ENCODE measurements at places on chromosomes 6 and 20.

GRCh38 chr6:124522335-124522734, 439.9 kb upstream of the RNF217 start:
- DNase-seq = no peak

- no peak for DNase-seq
These were observed 8.8 kb upstream of the RREB1 start for GRCh38 chr6:7098993-7099392.

DNA sequence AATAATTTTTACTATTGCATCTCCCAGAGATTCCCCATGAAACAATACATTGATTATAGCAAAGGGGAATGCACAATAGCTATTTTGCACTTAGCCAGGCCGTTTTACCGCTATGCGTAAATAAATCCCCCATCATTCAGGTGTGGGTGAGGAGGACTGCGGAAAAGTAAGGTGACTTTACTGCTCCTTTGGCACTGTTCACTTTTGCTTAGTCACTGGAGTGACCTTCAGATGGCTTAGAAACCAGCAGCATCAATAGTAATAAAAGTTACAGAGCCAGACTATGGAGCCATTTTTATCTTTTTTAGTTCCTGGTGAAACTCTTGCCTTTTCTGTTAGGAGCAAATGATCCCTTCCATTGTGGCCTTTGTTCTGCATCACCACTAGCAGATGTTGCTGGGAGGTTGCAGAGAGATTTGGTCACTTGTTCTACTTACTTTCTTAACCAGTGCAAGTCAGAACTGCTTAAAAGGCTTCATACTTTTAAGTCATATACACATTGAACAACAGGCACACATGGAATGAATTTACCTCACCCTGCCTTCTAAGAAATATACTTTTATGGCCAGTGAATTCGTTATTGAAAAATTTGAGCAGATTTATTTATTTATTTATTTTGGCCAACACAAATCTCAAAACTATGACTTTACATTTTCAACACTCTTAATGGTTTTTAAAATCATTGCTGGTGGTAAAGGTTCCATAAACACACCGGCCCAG, 12.1 kb upstream of the BTBD3 start:
- DNase-seq = no peak

GRCh38 chr6:22747571-22747970, 178.2 kb downstream of the HDGFL1 start:
- DNase-seq = no peak

GRCh38 chr20:37500311-37500710, 20.7 kb upstream of the NNAT start:
- DNase-seq = no peak

DNA sequence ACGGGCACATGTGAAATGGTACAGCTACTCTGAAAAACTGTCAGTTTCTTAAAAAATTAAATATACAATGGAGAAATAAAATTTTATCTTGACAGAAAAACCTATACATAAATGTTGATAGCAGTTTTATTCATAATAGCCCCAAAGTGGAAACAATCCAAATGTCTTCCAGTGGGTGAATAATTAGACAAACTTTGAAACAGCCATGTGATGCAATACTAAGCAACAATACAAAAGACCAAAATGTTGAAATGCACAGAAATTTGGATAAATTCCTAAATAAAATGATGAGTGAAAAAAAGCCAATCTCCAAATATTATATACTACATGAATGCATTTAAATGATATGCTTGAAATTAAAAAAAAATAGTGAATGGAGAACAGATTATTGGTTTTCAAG, 523.1 kb downstream of the HTR1B start:
- no peak for DNase-seq

GRCh38 chr20:32289661-32290431, 12.4 kb downstream of the KIF3B start:
- no peak for DNase-seq

DNA sequence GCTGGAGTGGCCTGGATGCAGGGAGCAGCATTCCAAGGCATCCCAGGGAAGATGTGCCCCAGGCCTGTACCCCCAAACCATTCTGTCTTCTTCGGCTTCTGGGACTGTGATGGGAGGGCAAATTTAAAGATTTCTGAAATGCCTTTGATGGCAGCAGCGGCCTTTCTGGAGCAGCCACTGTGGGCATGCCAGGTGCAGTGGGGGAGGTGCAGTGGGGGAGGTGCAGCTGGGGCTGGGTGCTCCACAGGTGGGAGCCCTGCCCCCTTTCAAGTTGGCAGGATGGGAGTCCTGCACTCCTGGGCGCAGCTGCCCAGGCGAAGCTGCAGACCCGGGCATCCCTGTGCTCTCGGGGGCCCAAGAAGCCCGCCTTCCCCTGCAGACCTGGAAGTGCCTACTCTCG, 293.5 kb upstream of the MOCS1 start:
- no peak for DNase-seq

- no peak for DNase-seq
These were observed 643.8 kb upstream of the AGPAT4 start for GRCh38 chr6:161917645-161918044.

DNA sequence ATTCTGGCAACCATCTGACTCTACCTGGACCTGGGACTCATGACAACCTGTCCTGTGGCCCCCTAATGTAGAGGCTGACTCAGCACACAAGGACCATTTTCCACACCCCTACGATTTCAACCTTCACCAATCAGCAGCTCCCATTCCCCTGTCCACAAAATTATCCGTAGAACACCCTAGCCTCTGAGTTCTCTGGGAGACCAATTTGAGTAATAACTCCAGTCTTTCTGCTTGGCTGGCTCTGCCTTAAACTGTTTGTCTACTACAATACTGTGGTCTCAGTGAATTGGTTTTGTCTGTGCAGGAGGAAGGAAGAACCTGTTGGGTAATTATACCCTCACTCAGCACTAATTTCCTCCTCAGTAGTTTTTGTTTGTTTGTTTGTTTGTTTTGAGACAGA, 99.3 kb upstream of the MRPS10 start:
- no peak for DNase-seq

DNA sequence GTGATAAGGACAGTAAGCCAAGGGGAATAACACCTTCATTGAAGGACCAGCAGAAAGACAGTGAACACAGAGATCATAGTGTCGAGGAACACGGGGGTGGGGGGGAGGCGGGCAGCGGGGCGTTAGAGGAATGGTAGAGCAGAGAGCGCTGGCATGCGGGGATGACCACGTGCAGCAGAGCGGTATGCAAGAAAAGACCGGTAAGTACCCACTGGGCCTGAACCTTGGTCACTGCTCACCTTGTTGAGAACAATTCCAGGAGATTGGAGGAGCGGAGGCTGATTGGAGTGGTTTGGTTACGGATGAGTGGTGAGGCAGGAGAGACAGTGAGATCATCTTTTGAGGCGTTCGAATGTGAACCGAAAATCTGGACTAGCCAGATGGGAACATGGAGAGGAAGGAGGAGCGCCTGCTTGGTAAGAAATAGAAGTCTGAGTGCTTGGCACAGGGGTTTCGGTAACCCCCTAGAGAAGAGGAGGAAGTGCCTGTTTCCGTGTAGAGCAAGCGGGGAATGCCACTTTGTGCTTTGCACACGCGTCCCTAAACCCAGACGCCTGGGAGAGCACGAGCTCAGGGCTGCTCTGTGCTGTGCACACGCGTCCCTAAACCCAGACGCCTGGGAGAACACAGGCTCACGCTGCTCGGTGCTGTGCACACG, 70.0 kb downstream of the FAM120B start:
- no peak for DNase-seq

DNA sequence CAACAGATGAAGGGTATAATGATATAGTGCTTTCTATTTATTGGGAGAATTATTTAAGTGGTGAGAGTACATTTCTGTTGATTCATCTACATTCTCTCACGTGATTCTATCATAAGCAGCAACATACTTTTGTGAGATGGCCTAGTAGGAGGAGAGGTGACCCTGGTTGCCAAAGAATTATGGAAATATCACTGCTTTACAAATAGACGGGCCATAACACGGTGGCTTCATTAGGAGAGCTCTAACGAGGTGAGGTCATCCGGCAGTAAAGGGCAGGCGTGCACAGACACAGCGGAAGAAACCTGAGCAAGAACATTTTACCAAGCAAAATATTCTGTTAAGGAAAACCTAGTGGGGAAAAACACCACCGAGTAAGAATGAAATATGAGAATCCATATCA, 337.4 kb upstream of the QKI start:
- DNase-seq = no peak

DNA sequence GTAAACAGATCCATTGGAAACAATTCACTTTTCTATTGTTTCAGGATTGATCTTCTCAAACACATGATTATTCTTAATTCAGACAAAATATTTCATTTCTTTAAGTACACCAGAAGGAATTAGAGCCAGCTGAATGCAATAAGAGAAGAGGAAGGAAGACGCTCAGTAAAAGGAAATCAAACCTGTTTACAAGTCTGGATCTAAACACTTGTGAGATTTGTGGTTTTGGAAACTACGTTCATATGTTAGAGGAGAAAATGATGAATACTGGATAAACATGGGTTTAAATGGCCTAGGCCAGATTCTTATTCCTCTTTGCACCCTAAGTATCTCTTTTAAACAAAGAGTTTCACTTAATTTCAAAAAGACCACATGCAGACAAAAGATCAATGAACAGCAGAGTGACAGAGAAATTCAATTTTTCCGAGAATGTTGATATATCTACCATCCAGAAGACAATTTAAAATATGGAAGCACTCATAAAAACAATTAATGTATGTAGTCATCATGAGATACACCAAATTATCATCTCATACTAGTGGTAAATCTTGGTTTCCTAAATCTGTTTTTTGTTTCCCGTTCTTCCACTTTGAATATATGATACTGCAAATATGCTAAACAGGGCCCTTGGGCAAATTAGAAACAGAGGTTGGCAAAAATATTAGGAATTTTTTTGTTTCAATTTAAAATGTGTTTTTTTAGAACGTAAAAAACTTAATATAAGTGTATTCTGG, 703.5 kb upstream of the CITED2 start:
- DNase-seq = no peak

DNA sequence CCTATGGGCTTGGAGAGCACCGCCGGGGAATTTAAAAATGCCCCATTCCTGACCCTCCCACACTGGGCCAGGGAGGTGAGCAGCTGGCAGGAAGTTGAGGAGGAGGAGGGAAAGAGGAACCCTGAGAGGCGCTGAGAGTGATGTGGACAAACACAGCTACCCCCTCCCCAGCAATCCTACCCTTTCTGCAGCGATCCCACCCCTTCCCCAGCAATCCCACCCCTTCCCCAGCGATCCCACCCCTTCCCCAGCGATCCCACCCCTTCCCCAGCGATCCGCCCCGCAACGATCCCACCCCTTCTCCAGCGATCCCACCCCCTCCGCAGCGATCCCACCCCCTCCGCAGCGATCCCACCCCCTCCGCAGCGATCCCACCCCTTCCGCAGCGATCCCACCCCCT, 111.6 kb downstream of the SYCP2 start:
- DNase-seq = no peak

GRCh38 chr20:35318502-35319157, 26.4 kb upstream of the FAM83C start:
- DNase-seq = no peak

- no peak for DNase-seq
These were observed 321.1 kb downstream of the SYNE1 start for GRCh38 chr6:152316024-152316423.

DNA sequence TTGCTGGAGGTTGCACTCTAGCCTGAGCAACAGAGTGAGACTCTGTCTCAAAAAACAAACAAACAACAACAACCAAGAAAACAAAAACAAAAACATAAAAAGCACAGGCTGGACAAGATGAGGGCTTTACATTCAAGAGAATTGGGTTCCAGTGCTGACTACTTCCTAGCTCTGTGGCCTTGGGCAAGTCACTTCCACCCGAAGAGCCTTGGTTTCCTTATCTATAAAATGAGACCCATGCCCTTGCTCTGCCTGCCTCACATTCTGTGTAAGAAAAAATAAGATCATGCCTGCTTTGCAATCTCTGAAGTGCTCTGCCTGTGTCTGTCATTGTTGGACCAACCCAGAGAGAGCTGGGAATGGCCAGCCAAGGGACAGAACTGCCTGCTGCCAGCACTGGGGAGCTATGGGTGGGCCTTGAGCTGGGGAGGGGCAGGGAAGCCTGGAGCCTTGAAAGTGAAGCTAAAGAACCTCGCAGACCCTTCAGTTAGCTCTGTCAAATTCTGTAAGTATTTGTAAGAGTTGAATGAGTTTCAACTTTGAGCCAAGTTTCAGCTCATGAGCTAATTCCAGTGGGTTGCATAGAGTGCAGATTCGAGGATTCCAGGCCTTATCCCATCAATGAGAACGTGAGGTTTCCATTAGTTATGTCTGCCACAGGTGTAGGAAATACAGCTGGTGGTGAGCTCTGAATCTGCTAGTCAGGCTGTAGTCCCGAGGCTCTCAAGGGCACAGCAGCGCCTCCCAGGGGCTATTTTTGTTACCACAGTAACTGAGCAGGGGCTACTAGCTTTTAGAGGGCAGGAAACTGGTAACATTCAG, 93.2 kb downstream of the DLGAP4 start:
- peak; percentile 5 for DNase-seq

DNA sequence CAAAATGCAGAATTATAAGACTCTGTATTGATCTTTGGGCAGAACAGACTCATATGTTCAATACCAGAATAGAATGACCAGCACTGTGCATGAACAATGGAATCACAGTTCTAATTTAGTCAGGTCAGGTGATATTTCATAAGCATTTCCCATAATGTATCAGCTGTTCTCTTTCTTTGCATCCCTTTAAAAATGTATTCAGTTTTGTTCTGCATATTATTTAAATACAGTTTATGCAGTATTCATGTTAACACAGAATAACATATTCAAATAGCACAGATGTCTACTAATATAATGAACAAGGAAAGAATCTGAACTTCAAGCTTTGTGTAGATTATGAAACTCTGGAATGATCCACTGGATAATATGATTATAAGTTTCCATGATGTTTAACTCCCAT, 128.5 kb downstream of the LAMP5 start:
- DNase-seq = no peak

- no peak for DNase-seq
These were observed 166.5 kb downstream of the SOBP start for GRCh38 chr6:107656401-107656800.

GRCh38 chr6:37699138-37699766, 1.6 kb upstream of the MDGA1 start:
- no peak for DNase-seq

- DNase-seq = no peak
These were observed 1.4 kb downstream of the CTSZ start for GRCh38 chr20:59005523-59006166.

DNA sequence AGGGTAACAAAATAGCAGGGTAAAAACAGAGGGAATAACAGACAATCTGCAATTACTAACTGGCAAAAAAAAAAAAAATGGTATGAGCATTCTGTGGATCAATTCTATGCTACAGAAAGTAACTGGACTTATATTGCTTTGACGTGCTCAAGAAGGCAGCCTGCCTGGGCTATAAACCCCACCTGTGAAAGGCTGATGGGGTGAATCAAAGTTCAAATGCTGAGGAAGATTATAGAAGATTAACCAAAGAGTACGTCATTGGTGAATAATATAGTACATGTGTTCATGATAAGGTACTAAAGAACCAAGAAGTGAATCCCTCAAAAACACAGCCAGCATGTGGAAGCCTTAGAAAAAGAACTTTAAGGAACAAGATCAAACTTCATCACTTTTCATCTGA, 441.9 kb upstream of the PTCHD4 start:
- DNase-seq = no peak

GRCh38 chr6:53926505-53926904, 131.7 kb downstream of the LRRC1 start:
- DNase-seq = no peak

- DNase-seq = no peak
These were observed 94.8 kb downstream of the VIP start for GRCh38 chr6:152845421-152845820.

- DNase-seq = no peak
These were observed 71.3 kb downstream of the DZANK1 start for GRCh38 chr20:18395544-18395943.

- DNase-seq = no peak
These were observed 14.4 kb downstream of the NEDD9 start for GRCh38 chr6:11218102-11218442.

- DNase-seq = no peak
These were observed 27.1 kb upstream of the FABP7 start for GRCh38 chr6:122752459-122752858.
